Cortex of kidney (tissue), 1 donor: ENCODE measurements at places on chromosomes 12 and 14.

DNA sequence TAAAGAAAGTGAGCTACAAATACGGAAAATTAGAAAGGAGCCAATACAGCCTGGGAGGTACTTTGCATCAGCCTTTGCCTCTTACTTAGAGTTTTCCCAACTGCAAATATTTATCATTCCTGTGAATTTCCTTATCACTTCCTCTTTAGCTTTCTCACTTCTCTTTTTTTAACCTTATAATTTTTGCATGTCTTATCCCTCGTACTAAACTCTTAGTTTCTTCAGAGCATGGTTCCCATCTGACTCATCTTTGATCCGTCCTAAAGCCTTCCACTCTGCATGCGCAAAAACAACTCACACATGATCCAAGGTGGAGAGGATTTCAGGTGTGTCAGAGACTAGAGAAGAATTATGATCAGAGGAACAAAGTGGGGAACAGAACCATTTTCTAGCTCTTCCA, 9.6 kb upstream of the SNAPC1 start:
- DNase-seq = no peak

DNA sequence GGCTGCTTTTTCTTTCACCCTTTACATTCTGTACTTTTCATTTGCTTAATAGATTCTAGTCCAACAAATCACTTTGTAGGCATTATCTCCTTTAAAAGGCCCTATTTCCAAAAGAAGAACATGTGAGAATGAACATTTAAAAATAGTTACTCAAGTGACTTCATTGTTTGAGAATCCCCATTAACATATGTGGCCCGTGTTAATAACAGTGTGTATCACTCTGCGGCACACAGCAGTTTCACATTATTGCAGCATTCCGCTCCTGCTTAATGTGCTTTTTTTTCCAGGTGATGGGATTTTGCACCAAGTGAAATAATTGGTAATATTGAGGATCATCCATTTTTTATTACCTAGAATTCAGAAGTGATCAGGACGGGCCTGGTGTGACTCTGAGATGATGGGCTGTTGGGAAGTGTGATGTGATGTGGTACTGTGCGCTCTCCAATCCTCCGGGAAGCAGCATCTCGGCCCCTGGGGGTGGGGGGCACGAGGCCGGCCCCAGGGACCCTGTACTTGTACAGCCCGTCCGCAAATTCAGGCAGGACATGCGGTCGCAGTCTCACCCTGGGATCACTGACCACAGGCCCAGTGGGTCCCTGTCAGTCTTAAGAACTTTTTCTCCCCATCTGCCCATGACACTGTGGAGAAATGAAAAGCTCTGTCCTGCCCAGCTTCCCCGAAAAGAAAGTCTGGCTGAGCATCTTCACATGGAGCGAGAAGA, 32.9 kb downstream of the SLC15A4 start:
- DNase-seq = no peak

- no peak for DNase-seq
Measured at GRCh38 chr12:122730215-122731014, at the start of gene HCAR1. HCAR1 (minus strand) TSS chr12:122730844; CDS start chr12:122730339, 505 bp downstream.

GRCh38 chr12:42812086-42812485, 222.5 kb upstream of the PRICKLE1 start:
- DNase-seq = no peak

- DNase-seq = no peak
Measured at GRCh38 chr12:85843606-85844310, 7.5 kb upstream of the RASSF9 start.

DNA sequence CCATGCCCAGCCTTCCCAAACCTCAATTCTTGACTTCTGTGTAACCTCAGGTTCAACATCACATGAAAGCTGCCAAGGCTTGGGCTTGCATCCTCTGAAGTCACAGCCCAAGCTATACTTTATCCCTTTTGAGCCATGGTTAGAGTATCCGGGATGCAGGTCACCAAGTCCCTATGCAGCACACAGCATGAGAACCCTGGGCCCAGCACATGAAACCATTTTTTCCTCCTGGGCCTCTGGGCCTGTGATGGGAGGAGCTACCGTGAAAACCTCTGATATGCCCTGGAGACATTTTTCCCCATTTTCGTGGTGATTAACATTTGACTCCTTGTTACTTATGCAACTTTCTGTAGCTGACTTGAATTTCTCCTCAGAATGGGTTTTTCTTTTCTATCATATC, 25.8 kb upstream of the DIO2 start:
- DNase-seq = no peak

DNA sequence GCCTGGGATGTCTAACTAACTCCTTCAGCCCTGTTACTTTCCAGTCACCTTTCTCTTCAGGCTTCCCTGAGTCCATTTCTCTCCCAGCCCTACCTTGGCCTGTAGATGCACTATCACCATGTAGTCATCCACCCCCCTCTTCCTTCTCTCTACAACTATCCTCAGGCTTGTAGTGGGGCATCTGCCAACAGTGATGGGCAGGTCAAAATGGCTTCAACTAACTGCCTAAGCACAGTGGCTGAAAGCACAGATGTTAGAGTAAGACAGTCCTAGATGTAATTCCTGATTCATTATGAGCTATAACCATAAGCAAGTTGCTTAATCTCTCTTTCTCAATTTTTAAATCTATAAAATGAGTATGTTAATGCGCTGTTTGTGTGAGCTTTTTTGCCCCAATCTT, 133.6 kb upstream of the NAV3 start:
- no peak for DNase-seq

DNA sequence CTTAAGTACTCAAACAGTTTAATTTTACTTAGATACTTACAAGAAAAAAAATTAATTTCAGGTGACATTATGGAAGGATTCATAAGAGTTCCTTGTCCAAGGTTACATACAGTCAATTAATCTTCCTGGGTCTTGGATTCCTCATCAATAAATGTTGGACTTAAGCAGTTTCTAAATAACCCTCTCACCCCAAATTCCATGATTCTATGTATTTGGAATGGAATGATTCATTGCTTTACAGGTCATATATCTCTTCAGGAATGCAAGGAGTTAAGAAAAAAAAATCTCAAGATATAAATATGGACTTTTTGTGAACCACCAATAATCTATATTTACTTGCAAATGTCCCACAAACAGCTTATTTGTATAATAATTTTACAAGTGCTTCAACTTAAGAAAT, 84.2 kb upstream of the BMP4 start:
- no peak for DNase-seq

DNA sequence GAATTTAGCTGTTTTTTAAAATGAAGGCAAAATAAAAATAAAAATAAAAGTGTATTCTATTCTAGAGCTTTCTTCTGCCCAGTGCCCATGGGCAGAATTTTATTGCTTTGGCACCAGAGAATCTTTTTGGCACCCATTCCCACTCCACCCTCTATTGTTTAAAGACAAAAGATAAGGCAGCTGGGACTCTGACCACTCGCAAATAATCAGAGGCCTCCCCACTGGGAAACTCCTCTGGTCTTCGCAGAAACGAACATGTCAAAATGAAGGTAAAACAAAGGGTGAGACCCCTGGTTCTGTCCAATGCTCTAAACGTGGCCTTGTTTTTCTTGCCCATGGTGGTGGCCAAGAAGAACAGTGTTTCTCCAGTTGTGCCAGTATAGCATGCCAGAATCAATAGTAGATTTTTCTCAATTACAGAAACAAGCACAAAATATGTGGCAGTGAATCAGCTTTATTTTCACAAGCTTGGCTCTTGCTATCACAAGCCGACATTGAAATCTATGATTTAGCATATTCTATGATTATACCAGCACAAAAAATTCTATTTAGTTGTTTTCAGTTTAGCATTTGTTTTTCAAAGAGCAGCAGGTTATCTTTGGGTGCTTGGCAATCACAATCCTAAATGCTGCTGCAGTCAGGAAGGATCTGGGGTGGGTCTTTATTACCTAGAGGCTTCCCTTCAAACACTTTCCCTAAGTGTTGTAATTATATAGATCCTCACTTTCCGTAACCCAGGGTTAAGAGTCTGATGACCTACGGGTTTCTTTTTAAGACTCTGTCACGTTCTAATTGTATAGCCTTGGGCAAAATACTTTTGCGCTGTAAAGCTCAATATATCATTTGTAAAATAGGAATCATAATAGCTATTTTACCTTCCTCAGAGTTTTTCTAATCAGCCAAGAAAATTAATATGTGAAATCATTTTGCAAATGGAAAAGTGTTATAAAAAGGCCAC, 50.5 kb downstream of the KITLG start:
- DNase-seq = no peak
